ENCODE measurements at places on chromosomes 4 and X.

DNA sequence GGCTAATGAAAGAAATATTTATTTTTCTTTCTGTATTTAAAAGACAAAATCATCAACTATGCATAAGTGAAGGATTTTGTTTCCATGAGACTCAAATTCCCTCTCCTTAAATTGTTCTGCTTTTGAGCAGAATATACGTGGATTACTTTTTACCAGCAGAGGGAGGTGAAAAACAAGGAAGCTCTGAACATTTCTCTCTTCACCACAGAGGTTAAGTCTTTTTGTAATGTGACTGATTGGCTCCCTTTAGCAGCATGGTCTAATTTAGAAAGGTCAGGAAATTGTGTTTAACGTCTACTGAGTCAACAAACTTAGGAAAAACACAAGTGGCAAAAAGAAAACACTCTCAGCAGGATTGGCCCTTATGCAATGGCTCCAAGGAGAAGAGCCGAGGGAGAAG is 55.1 kb upstream of the F9 start:
- DNase-seq = no peak

- no peak for DNase-seq
These were observed 167.6 kb upstream of the ARSJ start for GRCh38 chr4:114146947-114147618.

GRCh38 chrX:153931748-153932147 is 3.1 kb downstream of the NAA10 start:
- no peak for DNase-seq

DNA sequence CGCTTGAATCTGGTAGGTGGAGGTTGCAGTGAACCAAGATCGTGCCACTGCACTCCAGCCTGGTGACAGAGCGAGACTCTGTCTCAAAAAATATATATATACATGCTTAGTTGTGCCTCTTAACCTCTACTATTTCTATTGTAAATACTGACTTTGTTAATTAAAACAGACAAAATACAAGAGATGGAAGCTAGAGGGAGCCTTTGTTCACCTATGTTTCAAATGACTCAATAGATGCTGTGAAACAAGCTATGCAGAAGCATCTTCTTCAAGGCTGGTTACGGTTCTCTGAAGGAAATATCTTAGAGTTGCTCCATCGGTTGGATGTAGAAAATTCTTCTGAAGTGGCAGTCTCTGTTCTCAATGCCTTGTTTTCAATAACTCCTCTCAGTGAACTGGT is 6.2 kb downstream of the NCAPG start:
- peak; percentile 63 for DNase-seq

- DNase-seq = no peak
These were observed 188.2 kb upstream of the NRK start for GRCh38 chrX:105634180-105634579.

DNA sequence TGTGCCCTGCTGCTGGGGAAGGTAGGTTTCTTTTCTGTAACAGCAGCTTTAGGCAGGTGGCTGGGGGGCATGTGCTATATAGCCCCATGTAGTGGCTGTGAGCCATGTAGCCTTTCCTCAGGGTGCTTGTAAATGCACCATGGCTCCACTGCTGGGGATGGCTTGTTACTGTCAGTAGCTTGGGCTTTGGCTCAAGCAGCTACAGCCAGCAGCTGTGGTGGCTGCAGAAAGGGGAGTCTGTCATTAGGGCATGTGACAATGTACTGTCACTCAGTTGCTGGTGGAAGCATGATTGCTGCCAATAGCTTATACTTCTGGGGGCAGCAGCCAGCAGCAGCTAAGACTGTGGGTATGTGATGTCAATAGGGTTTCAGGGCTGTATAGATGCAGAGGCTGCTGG is 33.9 kb upstream of the DDIT4L start:
- DNase-seq = no peak

DNA sequence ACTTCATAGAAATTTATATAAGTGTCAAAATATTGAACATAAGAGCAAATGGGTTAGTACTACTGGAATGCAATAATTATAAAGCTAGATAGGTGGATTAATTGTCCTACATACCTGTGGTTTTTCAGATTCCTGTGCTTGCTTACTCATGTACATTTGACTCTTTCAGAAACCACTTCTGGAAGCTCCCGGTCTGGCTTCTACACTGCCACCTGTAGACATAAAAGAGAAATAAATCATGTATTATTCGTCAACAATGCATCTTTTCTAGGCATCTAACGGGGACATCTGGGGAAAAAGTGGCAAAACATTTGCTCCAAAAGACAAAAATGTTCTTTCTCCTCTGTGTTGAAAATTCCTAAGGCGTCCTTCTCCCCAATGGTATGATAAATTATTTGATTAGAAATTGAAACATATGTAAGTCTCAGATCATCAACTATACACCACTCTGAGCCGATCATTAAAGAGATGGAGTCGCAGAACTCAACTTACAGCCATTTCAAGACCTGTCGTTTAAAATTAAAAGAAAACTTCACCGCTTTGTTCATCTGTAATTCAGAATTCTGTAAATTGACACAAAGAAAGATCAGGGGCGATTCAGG is 648.7 kb upstream of the DIPK2B start:
- peak; percentile 42 for DNase-seq

DNA sequence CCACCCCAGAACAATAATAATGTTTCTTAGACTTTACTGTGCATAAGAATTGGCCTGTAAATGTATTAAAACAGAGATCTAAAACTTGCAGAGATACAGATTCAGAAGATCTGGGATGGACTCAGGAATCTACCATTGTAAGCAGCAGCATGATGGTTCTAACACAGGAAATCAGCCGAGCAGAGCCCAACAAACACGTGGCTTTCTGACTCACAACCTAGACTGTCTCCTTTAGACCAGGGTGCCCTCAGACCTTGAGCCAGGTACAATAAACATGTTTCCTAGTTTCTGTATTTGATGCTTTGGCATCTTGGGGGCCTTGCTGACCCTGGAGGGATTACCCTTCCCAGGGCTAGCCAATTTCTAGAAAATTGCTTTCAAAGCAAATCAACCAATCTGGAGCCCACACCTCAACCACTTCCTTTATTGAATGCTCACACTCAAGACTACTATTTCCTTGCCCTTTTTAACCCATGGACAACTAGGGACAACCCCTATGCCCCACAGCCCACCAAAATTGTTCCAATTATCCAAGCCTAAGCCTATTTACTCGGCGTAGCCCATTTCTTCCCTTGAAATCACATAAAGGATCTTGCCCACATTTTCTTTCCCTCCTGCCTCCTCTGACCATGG is 80.5 kb downstream of the TBC1D9 start:
- DNase-seq = no peak

GRCh38 chr4:48129307-48130014 is 4.6 kb downstream of the TXK start:
- no peak for DNase-seq

GRCh38 chr4:40890764-40891163 is 141.0 kb downstream of the NSUN7 start:
- no peak for DNase-seq

- DNase-seq = no peak
These were observed 114.0 kb upstream of the VEGFC start for GRCh38 chr4:176906709-176907108.

DNA sequence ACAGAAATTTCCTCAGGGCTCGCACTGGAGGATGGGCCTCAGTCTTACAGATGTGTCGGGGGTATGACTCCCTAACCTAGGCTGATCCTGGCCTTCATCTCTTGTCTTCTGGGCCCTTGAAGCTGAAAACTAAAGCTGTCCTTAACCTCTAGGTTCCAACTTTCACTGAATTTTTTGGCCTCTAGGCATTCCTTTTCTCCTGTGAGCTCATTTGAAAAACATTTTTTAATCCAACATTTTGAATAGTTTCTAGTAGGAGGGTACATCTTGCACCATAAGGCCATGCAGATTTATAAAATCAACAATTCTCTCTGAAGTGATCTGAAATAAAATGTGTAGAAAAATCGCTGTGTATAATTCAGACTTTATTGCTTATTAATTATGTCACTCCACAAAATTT is 19.7 kb downstream of the RWDD4 start:
- no peak for DNase-seq

All from G401 (cell line).